Activated naive CD4-positive, alpha-beta T cell treated with Interleukin-2 at 50 U/mL for 16 hours (primary cell): ENCODE measurements at places on chromosomes 5 and 9.

DNA sequence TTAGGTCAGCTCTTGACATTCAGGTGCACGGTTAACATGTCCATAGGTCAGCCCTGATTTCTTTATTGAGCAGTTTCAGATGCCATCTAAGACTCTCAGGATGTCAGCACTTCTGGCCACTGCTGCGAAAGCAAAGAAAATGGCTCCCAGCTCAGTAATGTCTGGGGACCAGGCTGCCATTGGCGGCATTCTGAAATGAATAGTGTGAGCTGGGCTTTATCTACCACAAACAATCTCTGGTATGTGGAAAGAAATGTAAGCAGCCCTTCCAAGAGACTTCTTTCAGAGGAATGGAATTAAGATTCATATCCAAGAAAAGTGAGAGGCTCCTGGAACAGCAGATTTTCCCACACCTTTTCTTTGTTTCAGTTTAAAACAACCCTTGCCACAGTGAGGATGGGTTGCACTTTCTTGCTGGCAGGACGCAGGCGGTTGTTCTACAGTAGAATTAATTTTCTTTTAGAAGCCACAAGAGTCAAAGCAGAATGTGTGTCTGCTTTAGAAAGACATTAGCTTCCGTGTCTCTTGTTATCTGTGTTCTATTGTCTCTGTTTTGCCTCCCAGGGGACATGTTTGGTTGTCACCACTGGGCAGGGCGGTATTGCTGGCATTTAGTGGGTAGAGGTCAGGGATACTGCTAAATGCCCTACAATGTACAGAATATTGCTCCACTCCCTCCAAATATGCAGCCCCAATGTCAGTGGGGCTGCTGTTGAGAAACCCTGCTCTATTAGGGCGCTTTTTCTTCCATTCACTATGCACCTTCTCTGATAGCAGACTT, 149.9 kb upstream of the ANKH start:
- no peak for DNase-seq

GRCh38 chr5:123554601-123555000, 42.6 kb downstream of the CSNK1G3 start:
- DNase-seq, result no peak

DNA sequence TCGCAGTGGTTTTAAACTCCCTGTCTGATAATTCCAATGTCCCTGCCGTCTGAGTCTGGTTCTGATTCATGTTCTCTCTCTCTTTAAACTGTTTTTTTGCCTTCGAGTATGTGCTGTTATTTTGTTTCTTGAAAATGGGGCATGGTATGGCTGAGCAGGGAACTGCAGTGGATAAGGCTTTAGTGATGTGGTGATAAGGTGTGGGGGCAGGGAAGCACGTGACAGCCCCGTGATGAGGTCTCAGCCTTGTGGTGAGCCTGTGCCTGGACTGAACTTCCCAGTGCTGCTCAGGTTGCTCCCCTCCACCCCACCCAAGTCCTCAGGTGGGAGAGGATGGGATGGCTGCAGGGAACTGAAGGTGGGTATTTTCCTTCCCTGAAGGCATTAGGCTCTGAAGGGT, 5.5 kb upstream of the ZNF354B start:
- DNase-seq, result no peak

- DNase-seq, result no peak
Observed at GRCh38 chr9:2489838-2490314, 131.7 kb upstream of the VLDLR start.

- no peak for DNase-seq
Observed at GRCh38 chr5:83471405-83472212, at the start of gene VCAN. VCAN (plus strand) TSS chr5:83471744; CDS start chr5:83483519, 11,775 bp downstream.

DNA sequence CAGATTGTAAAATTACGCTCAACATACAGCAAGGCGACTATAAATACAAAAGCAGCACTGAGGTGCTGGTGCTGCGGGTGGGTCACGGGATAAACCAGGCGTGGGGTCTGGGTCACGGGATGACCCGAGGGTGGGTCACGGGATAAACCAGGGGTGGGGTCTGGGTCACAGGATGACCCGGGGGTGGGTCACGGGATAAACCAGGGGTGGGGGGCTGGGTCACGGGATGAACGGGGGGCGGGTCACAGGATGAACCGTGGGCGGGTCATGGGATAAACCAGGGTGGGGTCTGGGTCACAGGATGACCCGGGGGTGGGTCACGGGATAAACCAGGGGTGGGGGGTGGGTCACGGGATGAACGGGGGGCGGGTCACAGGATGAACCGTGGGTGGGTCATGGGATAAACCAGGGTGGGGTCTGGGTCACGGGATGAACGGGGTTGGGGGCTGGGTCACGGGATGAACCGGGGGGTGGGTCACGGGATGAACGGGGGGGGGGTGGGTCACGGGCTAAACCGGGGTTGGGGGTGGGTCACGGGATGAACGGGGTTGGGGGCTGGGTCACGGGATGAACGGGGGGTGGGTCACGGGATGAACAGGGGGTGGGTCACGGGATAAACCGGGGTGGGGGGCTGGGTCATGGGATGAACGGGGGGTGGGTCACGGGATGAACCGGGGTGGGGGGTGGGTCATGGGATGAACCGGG, 30.2 kb upstream of the SLC9A3 start:
- no peak for DNase-seq

DNA sequence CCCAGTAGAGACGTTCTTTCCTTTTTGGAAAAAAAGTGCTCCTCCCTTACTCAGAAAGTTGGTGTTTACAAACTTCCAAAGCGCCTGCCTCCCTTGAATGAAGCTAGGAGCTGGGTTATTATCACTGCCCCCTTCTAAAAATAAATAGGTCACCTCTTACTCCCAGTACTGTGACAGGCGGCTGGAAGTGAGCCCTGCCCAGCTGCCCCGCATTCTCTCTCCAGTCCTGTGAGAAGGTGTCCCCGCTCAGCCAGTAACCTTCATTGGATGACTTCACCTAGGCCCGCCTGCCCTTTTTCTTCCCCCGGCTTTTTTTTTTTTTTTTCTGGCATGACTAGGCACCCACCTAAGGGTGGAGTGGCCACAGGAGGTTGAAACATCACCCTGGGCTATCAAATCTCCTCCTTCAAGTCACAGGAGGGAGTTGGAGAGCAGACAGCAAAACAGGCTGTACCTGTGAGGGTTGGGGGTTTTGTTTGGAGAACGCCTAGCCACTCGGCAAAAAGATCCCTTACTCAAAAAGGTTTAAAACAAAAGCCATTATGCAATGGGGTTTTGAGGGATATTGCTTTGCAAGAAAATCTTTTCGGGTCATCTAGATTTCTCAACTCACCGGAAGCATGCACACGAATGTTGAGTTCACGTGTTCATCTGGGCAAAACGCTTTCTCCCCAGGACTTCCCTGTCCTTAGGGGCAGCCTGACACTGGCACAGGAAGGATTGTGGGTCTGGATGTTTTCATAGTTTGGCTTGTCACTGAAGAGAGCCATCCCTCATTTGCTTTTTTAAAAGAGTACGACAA, 43.3 kb upstream of the ZNF622 start:
- no peak for DNase-seq

DNA sequence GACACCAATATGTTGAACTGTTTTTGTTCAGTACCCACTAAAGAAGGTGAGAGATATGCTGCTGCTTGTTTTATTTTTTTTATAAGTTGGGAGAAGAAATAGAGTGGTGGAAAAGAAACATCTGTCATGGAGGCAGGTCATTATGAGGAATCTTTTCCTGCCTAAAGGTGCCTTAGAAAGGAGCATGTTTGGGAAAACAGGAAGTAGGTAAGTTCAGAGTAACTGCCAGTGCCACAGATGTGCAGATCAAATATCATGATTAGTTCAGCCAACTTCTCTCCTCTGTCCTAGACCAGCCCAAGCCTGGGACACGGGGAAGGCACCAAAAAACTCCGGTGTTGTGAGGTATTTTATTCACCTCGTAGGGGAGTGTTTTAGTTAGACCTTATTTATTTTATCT, 144.2 kb downstream of the MAN2A1 start:
- no peak for DNase-seq

- DNase-seq, result no peak
Observed at GRCh38 chr5:157506066-157506590, 46.1 kb downstream of the NIPAL4 start.

DNA sequence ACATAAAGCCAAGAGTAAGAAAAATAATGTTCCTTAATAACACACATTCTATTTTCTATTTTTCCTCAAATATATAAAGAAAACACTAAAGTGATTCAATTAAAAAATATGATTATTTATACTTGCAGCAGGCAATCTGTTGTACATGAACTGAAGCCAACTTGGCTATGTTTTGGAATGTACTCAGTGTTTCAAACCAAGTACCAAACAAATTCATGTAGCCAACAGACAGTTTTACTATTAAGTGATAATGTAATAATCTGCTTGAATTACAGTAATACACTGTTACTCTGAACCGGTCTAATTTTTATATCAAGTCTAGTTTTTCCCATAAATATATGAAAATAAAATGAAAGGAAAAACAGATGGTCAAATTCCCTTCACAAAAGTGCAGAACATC, 58.0 kb downstream of the CEP120 start:
- DNase-seq, result no peak
